ENCODE measurements at places on chromosomes 12 and 14.

DNA sequence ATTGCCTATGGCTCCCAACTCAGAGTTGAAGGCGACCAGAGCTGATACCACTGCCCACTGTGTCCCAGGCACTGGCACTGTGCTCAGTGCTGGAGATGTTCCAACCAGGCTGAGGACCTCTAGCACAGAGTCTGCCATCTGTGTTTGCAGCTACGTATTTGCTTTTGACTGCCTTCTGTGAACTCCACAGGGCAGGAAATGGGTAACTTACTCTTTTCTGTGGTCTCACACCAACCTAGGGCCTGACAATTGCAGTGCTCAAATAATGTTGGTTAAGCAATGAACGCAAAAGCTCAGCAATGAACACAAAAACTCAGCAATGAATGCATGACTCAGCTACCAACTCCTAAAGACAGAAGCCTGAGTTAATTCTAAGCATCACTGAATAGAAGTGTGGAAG lies 202.8 kb downstream of the NUAK1 start:
- DNase-seq: no peak

DNA sequence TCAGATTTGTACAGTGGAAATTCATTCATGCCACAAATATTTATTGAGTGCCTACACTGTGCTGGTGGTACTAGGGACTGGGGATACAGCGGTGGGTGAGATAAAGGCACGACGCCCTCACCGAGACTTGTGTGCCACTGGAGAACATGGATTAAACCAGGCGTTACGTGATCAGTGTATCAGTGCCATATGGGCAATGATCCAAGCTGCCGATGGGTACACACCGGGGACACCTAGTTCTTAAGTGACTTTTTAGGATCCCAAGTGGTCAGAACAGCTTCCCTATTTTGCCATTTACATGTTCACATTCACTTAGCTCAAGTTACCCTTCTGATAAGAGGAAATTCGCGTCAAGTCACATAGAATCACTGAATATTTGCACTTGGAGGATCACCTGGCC lies 236.7 kb downstream of the CACNA1C start:
- DNase-seq: no peak

DNA sequence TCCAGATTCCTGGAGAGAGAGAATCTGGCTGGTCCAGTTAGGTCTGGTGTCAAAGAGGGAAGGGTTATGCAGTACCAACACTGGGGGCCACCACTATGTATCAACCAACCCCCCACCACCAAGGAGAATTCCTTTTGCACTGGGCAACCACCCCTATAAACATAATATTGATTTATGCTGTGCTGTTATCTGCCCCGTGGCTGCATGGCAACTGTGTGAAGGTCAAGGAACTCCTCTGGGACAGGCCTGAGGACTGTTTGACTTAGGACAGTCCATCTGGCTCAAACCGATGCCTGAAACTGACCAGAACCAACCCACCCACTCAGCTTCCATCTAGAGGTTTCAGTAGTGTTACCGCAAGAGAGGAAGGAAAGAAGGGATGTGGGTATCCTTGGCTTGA lies 20.5 kb downstream of the PLEKHH1 start:
- DNase-seq: no peak

DNA sequence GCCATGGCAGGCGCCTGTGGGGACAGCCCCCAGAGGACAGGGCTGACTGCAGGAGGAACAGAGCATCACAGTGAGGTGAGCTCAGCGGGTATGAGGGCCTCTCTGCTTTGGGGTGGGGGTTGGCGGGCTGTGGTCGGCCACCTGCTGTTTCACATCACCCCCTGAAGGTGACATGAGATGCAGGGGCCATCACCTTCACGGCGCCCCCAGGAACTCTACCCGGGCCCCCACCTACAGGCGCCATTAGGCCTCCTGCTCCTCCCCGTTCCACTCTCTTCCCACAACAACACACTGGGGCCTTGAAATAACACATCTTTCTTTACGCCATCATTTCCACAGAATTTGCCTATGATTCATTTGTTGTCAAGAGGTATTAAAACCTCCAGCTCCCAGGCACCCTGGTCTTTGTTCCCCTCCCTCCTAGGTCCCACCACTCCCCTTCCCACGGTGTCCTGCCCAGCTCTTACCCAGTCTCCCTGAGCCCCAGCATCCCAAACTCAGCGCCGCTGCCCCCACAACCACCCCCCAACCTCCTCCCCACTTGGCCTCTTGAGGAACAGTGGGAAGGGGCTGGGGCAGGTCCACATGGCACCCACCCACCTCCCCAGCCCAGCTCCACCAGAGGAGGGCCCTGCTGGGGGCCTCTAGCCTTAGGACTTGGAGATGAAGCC lies 12.7 kb upstream of the HDAC7 start:
- DNase-seq: no peak

GRCh38 chr14:48735607-48736006 lies 850.6 kb downstream of the RPS29 start:
- no peak for DNase-seq

DNA sequence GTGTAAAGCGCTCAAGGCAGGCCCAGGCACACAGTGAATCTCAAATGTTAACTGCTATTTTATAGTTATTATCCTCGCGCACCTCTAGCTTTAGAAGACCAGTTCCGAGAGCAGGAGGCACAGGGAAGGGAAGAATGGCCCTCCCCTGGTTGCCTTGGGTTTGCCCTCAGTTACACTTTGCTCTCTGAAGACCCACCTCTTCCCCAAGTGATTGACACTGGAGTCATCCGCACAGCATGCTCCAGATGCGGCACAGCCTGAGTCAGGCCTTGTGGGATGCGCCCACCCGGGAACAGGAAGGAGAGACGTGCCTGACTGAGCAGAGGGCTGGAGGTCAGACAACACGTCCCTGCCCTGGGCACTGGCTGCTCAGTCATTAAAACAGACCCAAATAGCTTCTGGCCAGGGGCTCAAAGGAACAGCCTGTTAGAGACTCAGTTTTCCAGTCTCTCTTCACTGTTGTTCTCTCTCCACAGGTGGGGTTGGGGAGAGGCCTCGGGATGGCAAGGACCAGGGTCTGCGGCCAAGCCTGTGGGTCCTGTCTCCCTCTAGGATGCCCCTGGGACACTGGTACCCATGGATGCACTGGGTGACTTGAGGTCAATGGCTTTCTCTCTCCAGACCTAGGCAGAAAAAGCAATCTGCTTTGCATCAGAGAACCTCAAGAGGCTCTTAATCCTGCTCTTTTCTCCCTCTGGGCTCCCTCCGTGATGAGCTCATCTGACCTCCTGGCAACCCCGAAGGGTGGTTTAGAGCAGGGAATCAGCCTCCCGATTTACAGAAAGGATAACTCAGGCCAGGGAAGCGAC lies 13.6 kb upstream of the MLXIP start:
- peak; percentile 80 for DNase-seq

GRCh38 chr12:117507548-117507947 lies 146.1 kb upstream of the NOS1 start:
- no peak for DNase-seq

- no peak for DNase-seq
Measured at GRCh38 chr14:34920339-34920738, 45.2 kb upstream of the BAZ1A start.

- DNase-seq: no peak
Measured at GRCh38 chr14:101489092-101489760, 72.1 kb upstream of the DIO3 start.

DNA sequence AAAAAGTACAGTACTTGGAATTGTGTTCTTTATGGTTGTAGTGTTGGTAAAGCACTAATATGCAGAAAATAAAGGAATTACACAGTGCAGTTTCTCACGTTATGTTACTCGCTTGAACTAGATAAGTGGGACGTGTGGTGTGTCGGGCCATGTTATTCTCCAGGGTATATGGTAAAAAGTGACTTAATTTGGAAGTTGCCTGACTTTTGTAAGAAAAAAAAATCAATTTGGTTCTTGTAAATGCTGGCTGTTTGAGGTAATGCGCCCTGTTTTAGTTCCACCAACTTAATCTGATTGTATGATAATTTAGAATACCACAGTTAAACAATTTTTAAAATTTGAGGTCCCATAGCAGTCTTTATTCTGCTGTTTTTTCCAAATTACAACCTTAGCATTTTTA lies 4.1 kb downstream of the ARF6 start:
- DNase-seq: no peak

DNA sequence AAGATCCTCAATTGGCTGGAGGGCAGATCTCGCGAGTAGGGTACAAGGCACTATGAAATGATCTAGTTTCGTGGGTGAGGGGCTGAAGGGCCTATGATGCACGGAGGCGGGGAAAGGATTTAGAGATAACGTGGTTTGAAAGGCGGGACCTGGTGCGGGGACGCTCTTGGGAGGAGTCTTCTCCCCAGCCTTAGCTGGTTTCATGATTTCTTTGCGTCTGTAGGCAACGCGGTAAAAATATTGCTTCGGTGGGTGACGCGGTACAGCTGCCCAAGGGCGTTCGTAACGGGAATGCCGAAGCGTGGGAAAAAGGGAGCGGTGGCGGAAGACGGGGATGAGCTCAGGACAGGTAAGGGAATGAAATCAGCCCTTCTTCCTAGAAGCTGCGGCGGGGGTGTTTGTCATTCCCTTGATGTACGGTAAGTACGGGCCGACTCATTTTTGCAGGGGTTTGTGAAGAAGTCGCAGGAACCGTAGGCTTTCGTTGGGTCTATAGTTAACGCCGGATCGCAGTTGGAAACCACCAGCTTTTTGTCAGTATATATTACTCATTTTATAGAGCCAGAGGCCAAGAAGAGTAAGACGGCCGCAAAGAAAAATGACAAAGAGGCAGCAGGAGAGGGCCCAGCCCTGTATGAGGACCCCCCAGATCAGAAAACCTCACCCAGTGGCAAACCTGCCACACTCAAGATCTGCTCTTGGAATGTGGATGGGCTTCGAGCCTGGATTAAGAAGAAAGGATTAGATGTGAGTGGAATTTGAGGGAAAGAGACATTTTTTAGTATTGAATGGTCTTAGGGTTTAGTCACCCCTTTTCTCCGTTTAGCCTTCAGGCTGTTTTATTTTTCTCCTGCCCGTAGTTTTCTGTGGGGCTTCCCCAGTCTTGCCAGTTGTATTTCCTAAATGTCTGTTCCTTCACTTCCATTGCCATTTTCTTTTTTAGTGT lies 602 bp downstream of the APEX1 start:
- peak; percentile 91 for DNase-seq

- DNase-seq: peak; percentile 97
Measured at GRCh38 chr12:93778306-93778705, 101.1 kb downstream of the CRADD start.

DNA sequence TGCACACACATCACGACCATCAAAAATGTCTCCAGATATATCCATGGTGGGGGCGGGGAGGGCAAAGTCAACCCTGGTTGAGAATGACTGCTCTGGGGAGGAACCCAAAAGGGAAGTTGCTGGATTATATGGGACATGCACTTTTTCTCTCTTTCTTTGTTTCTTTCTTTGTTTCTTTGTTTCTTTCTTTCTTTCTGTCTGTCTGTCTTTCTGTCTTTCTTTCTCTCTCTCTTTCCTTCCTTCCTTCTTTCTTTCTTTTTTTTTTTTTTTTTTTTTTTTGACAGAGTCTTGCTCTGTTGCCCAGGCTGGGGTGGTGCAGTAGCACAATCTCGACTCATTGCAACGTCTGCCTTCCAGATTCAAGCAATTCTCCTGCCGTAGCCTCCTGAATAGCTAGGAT lies 71.5 kb downstream of the TBX5 start:
- no peak for DNase-seq

GRCh38 chr12:117063162-117063911 lies 35.9 kb downstream of the TESC start:
- no peak for DNase-seq

DNA sequence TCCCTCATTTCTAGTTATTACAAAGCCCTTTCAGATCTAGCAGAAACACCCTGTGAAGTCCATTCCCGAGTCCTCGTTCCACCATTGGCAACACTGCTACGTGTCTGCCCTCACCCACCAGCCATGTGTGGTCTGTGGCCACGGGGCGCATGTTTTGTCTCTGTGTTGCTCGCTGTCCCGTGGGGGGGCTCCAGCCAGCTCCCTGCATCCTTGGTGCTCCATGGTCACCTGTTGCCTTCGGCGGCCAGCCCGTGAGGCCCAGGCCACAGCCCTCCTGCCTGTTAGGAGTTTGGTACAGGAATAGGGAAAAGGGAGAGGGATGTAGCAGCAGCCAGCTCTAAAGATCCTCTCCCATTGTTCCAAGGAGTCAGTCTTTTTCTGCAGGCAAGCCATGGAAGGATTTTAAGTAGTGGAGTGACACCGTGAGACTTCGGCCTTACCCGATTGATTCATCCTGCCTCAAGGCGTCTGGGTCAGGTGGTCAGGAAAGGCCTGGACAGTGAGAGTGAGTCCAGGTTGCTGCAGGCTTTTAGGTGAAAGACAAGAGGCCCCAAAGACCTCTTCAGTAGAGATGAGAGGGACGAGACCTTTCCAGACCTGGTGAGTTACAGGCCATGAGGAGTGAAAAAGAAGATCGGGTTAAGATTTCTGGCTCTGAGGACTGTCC lies 30.3 kb downstream of the TPCN1 start:
- no peak for DNase-seq

DNA sequence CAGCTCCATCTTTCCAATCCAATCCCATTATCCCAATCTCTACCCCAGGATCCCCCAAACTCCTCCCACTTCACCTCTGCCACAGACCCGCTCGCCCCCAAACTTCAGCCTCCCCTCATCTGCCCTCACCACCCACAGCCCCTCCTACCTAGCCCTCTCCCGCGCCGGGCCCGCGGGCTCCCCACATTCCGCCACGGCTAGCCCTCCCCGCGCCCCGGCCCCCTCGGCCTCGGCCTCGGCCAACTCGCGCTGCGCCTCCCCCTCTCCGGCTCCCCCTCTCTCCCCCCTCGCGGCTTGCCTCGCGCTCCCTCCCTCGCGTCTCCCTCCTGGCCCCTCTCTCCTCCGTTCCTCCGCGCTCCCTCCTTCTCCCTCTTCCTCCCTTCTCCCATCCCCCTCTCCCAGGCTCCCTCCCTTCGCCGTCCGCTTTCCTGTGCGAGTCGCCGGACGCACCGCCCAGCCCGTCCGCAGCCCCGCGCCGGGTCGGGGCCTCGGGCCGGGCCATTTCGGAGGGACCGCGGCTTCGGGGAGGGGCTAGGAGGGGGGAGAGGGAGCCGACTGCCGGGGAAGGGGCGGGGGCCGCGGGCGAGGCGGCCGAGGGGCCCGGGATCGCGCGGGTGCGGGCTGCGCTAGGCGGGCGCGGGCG lies at the start of gene ATN1:
TSS of gene ATN1 (plus strand) at position 581 of the 643 bp plus-strand sequence. CDS start 6,043 bp downstream, outside the sequence.
- peak; percentile 80 for DNase-seq

DNA sequence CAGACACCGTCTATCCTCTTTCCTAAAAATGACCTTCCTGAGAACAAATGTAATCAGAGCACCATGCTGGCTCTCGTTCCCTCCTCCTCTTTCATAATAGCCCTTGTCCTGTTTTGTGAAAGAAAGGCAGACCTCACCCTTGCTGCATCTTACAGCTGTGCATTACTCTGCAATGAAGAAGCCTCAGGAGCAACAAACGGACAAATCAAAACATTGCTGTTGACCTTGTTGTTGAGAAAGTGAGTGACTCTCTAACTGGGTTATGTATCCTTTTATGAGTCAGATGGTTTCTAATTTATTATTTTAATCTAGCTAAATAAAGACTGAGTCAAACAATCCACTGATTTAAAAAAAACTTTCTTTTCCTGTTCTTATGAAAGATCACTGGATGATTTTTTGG lies 180.9 kb downstream of the RPS29 start:
- DNase-seq: peak; percentile 55
